Uterus (tissue), 4 donors: ENCODE measurements at places on chromosomes 12 and 14. TPM values are rescaled to one million over a fixed set of nuclear protein-coding genes. Genes with fewer than 3 reads are reported as not detected.

GRCh38 chr14:24435192-24435810 lies 5.5 kb downstream of the KHNYN start:
- H3K27ac ChIP-seq: no peak overlapping the region
- no peak overlapping the region for H3K4me3 ChIP-seq
- H3K4me1 ChIP-seq: peaks cover 15% of the 10 kb centered on the region
- no peaks in the 10 kb centered on the region for H3K27me3 ChIP-seq

- H3K27me3 ChIP-seq: no peaks in the 10 kb centered on the region
- H3K4me1 ChIP-seq: peaks cover 6% of the 10 kb centered on the region
- no peaks in the 10 kb centered on the region for H3K36me3 ChIP-seq
- H3K27ac ChIP-seq: no peak overlapping the region
Measured at GRCh38 chr14:69643430-69644200, 32.2 kb downstream of the SUSD6 start.

- peak overlapping the region; percentile 72 for H3K27ac ChIP-seq
- H3K4me3 ChIP-seq: no peak overlapping the region
- no peaks in the 10 kb centered on the region for H3K27me3 ChIP-seq
- DNase-seq: no peak
- H3K36me3 ChIP-seq: no peaks in the 10 kb centered on the region
Measured at GRCh38 chr12:96212456-96213375, 18.5 kb downstream of the ELK3 start.

DNA sequence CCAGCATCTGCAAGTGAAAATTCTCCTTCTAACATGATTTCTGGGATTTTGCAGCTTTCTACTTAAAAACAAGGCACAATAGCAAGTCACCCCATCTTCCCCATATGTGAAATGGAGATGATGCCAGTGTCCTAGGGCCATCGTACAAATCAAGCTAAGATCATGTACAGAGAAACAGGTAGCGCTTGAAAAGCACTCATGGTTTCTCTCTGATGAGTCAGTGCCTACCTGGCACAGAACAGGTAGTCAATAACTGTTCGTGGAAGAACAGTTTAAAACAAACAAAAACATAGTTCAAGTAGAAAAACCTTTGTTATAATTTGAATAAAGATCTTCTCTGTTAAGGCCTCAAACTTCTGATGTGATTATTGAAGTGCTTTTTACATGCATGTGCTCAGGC lies 46.9 kb downstream of the RAD52 start:
- H3K27ac ChIP-seq: no peak overlapping the region
- H3K4me3 ChIP-seq: no peak overlapping the region
- no peak for DNase-seq

CCDC184 gene
- total RNA-seq: 2.4 TPM

- H3K36me3 ChIP-seq: no peaks in the 10 kb centered on the region
- peak overlapping the region; percentile 81 for H3K4me3 ChIP-seq
- H3K27ac ChIP-seq: peak overlapping the region; percentile 96
- H3K4me1 ChIP-seq: no peaks in the 10 kb centered on the region
- DNase-seq: peak; percentile 19
- no peaks in the 10 kb centered on the region for H3K27me3 ChIP-seq
Measured at GRCh38 chr12:116818341-116818856, 62.8 kb downstream of the HRK start.

RPGRIP1 gene
- total RNA-seq: not detected

- no peak for DNase-seq
- no peaks in the 10 kb centered on the region for H3K27me3 ChIP-seq
- H3K36me3 ChIP-seq: no peaks in the 10 kb centered on the region
- no peaks in the 10 kb centered on the region for H3K4me1 ChIP-seq
- H3K4me3 ChIP-seq: no peak overlapping the region
Measured at GRCh38 chr12:14211947-14212387, 153.5 kb upstream of the ATF7IP start.

GLIPR1L1 gene
- total RNA-seq: not detected

DNA sequence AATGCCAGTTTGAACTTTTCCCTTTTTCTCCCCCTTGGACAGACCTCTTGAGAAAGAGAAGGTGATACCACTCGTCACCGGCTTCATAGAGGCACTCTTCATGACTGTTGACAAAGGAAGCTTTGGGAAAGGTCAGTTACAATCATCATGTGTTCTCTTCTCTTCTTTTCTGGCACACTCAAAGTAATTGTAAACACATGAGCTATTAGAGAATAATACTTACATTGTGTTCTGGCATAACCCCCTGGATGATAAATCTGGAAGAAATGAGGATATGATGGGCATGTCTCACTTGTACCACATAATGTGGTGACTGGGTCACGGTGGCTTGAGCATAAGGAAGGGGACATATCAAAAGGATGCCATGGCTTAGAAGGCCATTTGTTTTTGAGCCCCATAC lies 20.0 kb downstream of the UTP20 start:
- no peak for DNase-seq
- H3K36me3 ChIP-seq: no peaks in the 10 kb centered on the region
- H3K27me3 ChIP-seq: no peaks in the 10 kb centered on the region
- no peak overlapping the region for H3K4me3 ChIP-seq
- H3K4me1 ChIP-seq: no peaks in the 10 kb centered on the region
- H3K27ac ChIP-seq: no peak overlapping the region

DNA sequence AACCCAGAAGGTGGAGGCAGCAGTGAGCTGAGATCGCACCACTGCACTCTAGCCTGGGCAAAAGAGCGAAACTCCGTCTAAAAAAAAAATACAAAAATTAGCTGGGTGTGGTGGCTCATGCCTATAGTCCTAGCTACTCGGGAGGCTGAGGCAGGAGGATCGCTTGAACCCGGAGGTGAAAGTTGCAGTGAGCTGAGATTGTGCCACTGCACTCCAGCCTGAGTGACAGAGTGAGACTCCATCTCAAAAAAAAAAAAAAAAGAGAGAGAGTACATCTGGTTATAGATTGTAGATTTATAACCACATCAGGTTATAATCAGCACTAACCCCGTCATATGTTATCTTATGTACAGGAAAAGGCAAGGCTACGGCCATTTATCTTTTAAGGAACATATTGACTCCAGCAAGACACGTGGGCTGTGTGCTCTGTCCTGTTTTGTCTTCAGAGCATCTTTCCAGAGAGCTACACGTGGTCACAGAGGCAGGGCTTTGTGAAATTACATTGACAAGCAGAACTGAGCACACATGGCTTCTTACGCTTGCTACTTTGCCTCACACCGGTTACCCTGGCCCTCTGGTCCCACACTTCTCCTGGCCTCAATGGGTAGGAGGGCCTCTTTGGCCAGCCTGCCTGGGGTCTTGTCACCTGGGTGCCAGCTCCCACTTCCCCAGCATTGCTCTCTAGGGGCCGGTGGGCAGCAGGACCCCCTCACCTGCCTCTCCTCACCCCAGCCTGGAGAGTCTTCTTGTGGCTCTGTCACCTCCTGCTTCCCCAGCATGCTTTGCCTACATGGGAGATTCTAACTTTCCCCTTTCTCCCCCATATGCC lies 6.8 kb upstream of the DYNC1H1 start:
- H3K27me3 ChIP-seq: no peaks in the 10 kb centered on the region
- H3K27ac ChIP-seq: no peak overlapping the region
- no peak for DNase-seq
- no peak overlapping the region for H3K4me3 ChIP-seq
- no peaks in the 10 kb centered on the region for H3K4me1 ChIP-seq

TAS2R42 gene
- total RNA-seq: not detected

GRCh38 chr12:42144158-42144407 lies 591 bp downstream of the GXYLT1 start:
- H3K4me3 ChIP-seq: peak overlapping the region; percentile 81
- peak overlapping the region; percentile 86 for H3K27ac ChIP-seq
- no peaks in the 10 kb centered on the region for H3K4me1 ChIP-seq
- H3K36me3 ChIP-seq: no peaks in the 10 kb centered on the region
- no peak for DNase-seq
- H3K27me3 ChIP-seq: no peaks in the 10 kb centered on the region

- no peak for DNase-seq
- H3K4me3 ChIP-seq: no peak overlapping the region
- H3K27ac ChIP-seq: no peak overlapping the region
- H3K27me3 ChIP-seq: no peaks in the 10 kb centered on the region
- no peaks in the 10 kb centered on the region for H3K36me3 ChIP-seq
Measured at GRCh38 chr14:93936245-93936644, 9.1 kb downstream of the FAM181A start.

DNA sequence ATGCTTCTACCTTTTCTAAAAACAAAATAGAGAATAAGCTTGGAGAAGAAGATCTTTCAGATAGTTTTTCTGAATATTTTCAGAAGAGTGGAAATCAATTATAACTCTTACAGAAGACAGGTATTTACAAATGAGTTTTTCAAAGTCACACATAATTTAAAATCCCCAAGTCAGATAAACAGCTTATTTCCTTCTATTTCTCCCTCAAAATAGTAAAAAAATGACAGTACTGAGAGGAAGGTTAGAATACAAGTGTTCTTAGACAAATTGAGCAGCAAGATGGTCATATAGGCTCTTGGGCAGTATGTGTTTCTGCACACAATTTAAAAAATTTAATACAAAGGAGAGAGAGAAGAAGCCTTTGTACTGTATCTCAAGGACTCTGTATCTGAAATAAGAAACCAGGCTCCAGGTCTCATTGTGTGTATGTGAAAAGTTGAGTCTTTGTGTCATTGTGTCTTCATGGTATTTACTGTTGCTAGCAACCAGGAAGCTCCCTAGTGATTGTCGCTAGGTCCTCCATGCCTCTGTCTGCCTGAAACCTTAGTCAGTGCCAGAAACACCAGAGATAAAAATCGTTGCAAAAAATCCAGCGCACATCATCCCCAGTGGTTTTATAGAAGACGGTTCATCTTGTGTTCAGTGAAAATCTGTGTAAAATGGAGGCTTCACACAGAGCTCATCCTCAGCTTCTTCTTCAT lies 12.9 kb upstream of the TUBA1A start:
- H3K36me3 ChIP-seq: no peaks in the 10 kb centered on the region
- peak overlapping the region; percentile 10 for H3K4me3 ChIP-seq

GATC gene
- total RNA-seq: 31.9 TPM

DNA sequence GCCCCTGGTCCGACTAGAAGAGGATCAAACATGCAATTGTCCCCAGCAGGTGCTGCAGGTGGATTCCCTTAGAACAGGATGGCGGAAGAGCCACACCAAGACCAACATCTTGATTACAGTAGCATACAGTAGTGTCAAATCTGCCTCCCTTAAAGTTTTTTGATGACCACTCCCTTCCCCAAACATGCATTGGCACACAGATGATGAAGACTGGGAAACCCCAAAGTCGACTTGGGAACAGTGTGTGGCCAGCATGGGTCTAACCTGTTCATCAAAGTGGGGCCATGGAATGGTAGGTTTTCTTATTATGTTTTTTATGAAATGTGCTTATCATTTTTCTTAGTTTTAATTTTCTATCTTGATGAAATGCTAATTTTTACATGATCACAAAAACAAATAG lies 8.8 kb downstream of the PLXNC1 start:
- no peaks in the 10 kb centered on the region for H3K27me3 ChIP-seq
- no peak overlapping the region for H3K27ac ChIP-seq
- DNase-seq: no peak
- no peak overlapping the region for H3K4me3 ChIP-seq
- no peaks in the 10 kb centered on the region for H3K4me1 ChIP-seq

DNA sequence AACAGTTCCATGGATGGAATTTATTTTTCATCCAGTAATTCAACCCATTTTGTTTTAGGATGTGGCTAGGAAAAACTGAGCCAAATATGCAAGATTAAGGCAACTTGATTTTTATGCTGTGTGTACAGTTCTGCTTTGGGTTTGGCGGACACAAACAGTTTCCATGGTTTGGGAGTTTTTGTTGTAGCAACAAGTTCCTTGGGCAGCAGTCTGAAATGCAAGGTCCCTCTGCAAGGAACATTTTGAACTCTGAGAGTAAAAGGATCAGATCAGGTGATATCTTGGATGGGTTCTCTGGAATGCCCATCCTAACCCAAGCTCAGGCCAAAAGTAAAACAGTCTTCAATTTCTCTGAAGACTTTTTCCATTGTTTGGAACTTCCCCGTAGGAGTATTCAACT lies 161.2 kb downstream of the TMX1 start:
- H3K4me3 ChIP-seq: no peak overlapping the region
- H3K4me1 ChIP-seq: no peaks in the 10 kb centered on the region
- peak overlapping the region; percentile 63 for H3K27ac ChIP-seq

CLEC7A gene
- 4.6 TPM for total RNA-seq

RERG gene
- total RNA-seq: 133 TPM

DNA sequence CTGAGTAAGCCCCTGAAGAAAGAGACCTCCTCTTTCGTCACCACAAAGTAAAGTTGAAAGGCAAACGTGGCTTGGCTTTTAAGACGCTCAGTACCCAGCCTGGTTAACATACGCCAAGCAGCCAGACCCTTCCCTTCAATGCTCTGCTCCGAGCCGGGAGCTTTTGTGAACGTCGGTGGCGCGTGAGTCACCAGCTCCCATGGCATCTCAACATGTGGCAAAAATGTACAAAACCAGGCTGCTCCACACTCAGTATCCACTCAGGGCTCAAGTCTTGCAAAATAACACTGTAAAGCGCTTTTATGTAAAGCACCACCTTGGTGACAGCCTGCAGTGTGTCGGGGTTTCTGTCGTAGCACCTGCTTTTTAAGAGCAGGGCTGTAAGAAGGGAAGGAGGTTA lies 89.0 kb downstream of the SETD3 start:
- H3K36me3 ChIP-seq: no peaks in the 10 kb centered on the region
- DNase-seq: no peak
- H3K4me3 ChIP-seq: no peak overlapping the region

GRCh38 chr14:72543341-72543740 lies 350.6 kb downstream of the DPF3 start:
- no peak for DNase-seq
- no peaks in the 10 kb centered on the region for H3K4me1 ChIP-seq
- H3K27ac ChIP-seq: no peak overlapping the region
- no peaks in the 10 kb centered on the region for H3K27me3 ChIP-seq

- no peak overlapping the region for H3K4me3 ChIP-seq
- DNase-seq: no peak
- H3K27ac ChIP-seq: no peak overlapping the region
Measured at GRCh38 chr14:104087505-104087904, 2.0 kb downstream of the ASPG start.

DNA sequence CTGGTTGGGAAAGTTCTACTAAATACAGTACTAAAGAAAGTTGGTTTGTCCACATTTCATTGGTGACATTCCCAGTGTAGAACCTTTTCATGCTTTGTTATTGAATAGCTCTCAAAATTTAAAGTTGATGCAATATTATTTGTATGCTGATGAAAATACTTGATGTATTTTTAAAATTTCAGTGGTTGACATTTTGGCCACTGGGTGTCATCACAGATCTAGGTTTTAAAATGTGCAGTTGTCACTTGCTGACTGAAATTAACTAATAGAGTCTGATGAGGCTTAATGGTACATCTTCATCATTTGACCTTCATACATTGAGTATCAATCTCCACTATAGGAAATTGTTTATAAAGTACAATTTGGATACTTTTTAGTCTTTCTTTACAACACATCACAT lies 37.1 kb downstream of the CMAS start:
- no peak for DNase-seq
- H3K4me1 ChIP-seq: no peaks in the 10 kb centered on the region
- no peak overlapping the region for H3K27ac ChIP-seq

GRCh38 chr12:93844164-93844784 lies 167.1 kb downstream of the CRADD start:
- H3K4me3 ChIP-seq: no peak overlapping the region
- peaks cover 3% of the 10 kb centered on the region for H3K4me1 ChIP-seq
- H3K27ac ChIP-seq: no peak overlapping the region
- DNase-seq: no peak

SGPP1 gene
- 47.6 TPM for total RNA-seq
